Activated CD4-positive, alpha-beta T cell treated with anti-CD3 and anti-CD28 coated beads, Interleukin-2, Interleukin-6, amounts not matched to agents 100 ng/mL and 50 ng/mL, durations not matched to agents 16 hours and 8 hours (primary cell): ENCODE measurements at places on chromosomes 7 and 10.

DNA sequence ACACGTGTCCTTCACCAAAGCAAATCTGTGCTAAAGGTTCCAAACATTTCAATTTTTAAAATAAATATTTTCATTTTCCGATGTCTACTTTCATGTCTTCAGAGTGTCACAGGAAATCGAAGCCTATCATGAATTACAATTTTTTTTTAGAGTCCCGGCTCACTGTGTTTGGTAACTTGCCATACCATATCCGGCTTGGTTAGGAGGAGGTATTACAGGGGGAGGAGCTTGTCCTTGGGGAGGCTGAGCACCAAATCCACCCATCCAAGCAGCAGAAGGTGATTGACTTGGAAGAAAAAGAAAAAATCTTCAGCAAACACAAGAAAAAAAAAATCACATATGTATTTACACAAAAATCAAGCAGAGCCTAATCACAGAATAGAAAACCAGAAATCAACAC is 21.3 kb downstream of the TIAL1 start:
- DNase-seq = peak; percentile 48

DNA sequence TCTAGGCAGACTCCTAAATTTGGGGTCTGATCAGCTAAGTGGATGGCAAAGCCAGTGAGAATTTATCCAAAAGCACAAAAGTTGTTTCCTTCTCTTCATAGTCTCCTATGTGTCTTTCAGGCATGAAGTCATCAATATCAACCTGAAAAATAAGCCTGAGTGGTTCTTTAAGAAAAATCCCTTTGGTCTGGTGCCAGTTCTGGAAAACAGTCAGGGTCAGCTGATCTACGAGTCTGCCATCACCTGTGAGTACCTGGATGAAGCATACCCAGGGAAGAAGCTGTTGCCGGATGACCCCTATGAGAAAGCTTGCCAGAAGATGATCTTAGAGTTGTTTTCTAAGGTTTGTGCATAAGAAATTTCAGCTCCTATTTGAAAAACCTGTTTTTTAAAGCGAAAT is 4.8 kb downstream of the GSTO1 start:
- no peak for DNase-seq

GRCh38 chr7:84297616-84298015 is 103.0 kb upstream of the SEMA3A start:
- DNase-seq = no peak

DNA sequence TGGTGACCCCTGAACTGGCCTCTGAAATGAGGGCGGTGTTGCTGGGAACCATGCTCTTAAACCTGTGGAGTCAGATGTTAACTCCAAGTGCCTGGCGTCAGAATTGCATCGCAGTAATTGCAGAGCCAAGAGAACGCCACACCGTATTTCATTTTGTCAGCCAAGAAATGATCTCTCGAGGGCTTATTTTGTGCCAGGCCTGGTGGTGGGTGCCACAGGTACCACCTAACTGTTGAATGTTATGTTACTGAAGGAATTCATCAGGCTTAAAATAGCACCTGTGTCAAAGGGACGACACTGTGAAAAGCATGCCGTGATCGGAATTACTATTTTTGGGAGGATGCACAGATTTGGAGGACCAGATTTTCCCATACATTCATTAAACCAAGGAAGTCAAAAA is 51.9 kb upstream of the BAIAP2L1 start:
- DNase-seq = no peak

DNA sequence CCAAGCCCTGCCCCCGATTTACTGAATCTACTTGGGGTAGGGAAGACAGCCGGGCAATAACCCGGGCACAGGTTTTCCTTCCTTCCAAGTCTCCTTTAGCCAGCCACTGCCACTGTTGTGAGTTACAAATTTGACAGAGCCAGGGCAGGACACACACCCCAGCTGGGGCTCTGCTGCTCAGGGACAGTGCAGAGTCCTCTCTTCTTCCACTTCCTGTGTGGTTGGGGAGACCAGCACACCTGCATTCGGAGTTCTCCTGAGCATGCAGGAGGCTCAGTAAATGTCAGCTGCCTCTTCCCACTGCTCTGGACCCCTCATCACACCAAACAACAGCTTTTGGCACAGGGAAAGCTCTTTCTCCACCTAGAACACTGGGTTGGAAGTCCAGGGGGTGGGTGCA is 21.3 kb downstream of the CHST15 start:
- DNase-seq = no peak

GRCh38 chr10:130453036-130453720 is 317.0 kb downstream of the GLRX3 start:
- no peak for DNase-seq

- no peak for DNase-seq
These were observed 535.1 kb downstream of the PTPRN2 start for GRCh38 chr7:158052381-158053060.
